Brain (organoid and tissue), 16 donors: ENCODE measurements at places on chromosomes 4 and X.

DNA sequence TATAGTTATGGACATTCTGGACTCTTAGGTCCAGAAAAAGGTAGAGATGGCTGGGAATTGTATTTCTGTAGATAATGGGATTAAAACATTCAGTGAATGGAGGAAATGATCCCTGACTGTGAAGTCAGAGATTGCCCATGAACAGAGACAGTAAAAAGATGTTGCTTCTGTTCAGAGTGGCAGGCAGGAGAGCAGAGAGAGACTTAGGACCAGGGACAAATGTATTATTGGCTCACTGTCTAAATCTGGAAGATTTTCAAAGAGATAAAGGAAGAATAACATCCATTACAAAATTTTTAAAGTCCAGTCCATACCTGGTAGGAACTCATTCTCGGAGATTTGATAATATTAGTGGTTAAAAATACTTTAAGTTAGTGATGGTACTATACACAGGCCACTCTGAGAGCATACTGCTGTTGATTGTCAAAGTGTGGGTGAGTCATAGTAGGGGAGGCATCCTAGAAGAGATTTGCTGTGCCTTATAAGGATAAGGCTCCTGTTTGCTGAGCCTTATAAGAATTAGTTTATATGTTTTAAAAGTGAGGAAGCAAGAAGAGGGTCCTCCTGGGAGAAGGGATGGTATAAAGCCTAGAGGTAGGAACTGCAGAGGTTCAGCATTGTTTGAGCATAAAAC, 53.0 kb downstream of the JADE3 start:
- DNase-seq = no peak

- no peak for DNase-seq
Measured at GRCh38 chr4:30429813-30430761, 290.1 kb upstream of the PCDH7 start.

DNA sequence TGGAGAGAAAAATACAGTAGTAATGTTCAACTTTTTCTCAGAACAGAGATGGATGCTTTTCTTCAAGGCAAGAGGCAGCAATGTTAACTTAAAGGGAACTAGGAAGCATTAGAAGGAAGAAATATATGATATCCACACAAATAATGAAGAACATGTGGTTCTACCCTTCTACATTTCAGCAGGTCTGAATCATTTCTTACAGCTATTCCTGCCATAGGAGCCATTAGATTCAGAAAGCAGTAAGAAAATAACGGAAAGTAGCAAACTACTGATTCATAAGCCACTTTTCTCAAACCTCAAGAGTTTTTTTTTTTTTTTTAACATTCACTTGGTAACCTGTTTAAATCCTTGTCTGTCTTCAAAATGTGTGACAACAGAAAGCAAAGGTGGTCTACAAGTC, 1251.6 kb upstream of the AGA start:
- no peak for DNase-seq

DNA sequence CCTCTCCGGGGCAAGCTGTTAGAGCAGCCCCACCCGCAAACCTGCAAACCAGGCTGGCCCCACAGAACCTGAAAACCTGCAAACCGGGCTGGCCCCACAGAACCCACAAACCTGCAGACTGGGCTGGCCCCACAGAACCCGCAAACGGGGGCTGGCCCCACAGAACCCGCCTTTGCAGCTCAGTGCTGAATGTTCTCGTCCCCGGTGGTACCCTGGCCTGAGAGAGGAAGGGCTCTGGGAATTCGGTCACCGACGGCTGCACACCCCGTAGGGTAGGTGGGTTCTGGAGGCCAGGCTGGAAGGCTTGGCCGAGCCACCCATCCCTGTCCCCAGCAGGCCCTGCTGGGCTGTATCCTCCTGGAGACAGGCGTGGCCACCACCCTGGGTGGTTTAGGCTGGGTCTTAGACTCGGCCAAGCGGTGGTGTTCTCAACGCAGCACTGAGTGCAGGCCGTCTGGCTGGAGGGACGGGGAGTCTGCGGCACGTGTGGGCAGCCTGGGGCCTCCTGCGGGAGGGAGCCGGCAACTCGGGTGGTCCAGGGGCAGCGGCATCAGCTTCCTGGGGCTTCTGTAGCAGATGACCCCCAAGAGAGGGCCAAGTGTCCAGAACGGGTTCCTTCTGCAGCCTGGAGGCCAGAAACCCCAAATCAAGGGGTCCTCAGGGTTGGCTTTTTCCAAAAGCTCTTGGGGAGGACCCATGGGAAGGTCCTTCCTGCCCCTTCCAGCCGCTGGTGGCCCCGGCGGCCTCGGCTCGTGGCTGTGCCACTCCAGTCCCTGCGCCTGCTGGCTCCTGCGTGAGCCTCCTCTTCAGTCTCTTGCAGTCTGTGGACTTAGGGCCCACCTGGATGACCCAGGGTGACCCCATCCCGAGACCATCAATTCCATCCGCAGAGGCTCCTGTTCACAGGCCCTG, 15.6 kb downstream of the DOK7 start:
- DNase-seq = no peak

GRCh38 chr4:26812049-26812714, 48.5 kb upstream of the STIM2 start:
- no peak for DNase-seq
